ENCODE measurements at places on chromosomes 2 and 18.

GRCh38 chr18:48799724-48800315 lies 150.9 kb downstream of the SMAD7 start:
- DNase-seq, result no peak

DNA sequence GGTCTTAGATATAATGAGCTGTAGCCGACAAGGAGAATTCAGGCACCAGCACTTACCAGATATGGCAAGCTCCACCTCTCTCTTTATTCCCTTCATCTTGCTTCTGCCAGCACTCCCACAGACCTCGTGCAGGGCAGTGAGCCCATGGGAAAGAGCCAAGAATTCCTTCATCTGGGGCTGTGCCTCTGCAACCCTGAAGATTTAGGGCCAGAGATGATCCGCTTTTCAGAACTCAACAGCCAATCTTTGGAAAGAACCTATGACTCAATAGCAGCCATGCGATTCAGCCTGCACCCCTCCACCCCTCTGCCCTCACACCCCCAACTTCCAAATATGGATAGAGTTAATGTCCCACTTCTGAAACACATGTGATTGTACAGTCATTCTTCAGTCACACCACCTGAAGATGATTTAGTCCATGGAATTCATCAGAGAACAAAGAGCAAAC lies 533.7 kb upstream of the TNP1 start:
- DNase-seq, result no peak

DNA sequence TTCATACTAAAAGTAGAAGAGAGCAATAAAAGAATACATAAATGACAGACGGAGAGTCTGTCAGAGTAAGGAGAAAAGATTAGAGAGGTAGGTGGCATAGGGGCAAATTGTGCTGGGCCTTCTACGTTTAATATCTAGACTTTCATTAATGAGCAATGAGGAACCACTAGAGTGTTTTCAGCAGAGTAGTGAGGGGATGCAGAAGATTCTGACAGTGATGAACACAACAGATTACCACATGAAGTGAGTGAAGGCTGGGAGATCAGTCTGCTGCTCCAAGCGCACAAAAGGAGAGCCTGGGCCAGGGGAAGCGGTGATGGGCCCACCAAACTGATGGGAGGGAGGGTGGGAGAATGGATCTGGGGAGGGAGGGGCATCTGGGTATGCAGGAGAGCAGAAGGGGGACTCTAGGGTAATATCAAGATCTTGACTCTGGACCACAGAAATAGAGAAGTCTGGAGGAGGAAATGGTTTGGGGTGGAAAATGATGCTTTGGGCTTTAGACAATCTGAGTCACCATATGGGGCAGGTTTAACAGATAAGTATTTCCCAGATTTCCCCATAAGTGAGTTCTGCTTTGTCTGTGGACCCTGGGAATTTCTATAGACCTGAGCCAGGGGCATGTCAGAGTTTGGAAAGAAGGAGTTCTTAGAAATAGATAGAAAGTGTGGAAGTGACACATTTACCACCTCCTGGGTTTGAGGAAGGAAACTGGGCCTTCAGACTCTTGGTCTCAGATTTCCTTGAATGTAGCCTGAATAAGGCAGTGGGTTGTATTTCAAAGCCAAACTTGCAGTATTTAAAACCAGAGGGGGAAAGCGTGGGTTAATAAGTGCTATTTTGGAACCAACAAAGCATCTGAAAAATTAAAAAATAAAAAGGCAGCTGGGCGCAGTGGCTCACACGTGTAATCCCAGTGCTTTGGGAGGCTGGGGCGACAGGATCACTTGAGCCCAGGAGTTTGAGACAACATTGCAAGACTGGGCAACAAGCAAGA lies 15.0 kb upstream of the IL1A start:
- no peak for DNase-seq

DNA sequence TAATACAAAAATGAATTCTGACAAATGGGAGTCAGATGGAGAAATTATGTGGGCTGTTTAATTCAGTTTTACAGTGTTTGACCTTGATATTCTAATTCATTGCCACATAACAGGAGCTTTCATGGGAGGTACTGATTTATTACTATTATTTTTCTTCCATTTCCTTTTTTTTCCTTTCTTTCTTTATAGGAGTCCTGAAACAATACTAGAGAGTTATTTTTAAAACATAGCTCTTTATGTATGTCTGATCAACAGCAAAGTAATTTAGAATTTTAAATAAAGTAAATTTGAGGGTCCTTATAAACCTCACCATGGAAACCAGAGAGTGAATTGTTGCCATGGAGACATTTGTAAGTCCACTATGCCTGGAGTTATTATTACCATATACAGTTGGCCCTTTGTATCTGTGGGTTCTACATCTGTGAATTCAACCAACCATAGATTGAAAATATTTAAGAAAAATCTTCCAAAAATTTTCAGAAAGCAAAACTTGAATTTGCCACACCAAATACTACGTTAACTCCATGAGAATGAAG lies 40.9 kb upstream of the PPP4R1 start:
- no peak for DNase-seq

- no peak for DNase-seq
Observed at GRCh38 chr2:120949027-120949956, 213.6 kb downstream of the GLI2 start.

- no peak for DNase-seq
Observed at GRCh38 chr2:8394569-8395359, 287.1 kb upstream of the ID2 start.

Data from activated CD8-positive, alpha-beta memory T cell treated with anti-CD3 and anti-CD28 coated beads for 4 hours (primary cell).